Cerebellum (tissue), 4 donors: ENCODE measurements at places on chromosomes 6 and 20.
A peak's percentile ranks its signal among the peaks of the same experiment; 100 is the strongest.

- DNase-seq, result no peak
Measured at GRCh38 chr6:102732898-102733297, 1339.4 kb downstream of the GRIK2 start.

DNA sequence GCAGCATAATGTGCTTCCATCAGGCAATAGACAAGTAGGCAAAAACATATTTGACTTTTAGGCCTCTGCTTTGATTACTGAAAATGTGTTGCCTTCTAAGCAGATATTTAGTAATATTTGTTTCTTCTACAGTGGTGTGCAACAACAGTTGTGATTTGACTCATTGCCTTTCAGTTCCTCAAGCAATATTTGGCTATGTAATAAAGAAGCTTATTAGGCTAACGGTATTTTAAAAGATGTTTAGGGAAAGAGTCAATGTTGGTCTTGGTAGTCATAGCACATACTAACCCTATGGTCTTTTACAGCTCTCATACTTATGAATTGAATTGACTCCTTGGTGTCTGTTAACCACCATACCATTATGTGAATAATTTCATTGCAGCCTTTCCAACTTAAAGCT is 124.1 kb downstream of the GRIK2 start:
- DNase-seq, result no peak

DNA sequence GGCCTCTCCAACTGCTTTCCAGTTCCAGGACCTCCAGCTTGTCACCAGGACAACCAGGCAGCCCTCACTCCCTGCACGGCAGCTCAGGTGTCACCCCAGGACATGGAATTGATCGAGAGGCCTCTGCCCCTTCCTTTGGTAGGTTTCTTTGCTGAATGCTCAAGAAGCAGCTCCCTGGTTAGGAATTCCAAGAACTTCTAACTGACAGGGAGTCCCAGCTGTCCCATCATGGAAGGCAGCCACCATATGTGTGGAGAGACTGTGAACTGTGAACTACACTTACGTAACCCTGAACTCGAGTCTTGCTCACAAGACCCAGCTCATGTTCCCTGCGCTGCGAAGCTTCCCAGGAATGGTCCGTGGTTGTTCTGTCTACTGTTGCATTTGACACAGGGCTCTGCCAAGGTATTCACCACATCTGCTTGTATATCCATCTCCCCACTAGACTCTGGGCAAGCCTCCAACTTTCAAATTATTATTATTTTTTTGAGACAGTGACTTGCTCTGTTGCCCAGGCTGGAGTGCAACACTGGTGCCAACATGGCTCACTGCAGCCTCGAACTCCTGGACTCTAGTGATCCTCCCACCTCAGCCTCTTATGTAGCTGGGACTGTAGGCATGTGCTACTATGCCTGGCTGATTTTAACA is 35.7 kb downstream of the MGME1 start:
- no peak for DNase-seq

- no peak for DNase-seq
Measured at GRCh38 chr6:148657048-148657447, 89.8 kb upstream of the UST start.

DNA sequence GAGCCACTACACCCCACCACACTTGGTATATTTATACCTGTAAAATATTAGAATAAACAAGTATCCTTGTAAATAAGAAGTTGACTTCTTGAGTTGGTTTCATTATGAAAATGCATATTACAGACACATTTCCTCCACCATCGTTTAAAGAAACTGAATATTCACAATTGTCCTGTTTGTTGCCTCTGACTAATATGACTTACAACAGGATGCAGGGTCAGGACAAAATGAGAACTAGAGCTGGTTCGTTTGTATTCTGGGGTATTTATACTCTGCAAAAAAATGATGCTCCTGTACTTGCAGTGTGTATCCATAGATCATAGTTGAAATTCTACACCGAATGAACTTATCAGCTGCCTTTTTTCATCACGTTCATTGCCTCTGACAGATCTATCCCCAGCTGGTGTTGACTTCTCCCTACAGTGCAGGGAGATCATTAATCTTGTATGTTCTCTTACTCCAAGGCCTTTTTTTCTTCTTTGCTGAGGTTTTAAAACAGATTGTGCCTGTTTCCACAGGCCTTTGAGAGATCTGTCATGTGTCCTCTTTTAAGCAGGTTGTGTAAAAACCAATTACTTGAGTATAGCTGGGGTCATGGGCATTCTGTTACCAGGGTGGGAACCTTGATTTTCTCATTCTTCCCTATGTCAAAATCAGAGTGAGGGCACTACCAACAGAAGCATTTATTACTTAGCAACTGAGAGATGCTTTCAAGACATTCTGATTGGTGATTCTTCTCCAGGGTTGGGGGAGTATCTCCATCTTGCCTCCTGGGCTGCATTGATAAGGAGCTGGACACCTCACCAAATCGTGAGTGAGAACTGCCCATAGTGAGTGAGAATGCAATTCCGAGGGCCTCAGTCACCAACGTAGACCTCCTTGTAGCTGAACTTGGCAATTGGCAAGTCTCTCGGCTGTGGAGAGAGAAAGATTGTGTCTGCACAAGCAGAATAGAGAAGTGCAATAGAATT is 78.8 kb upstream of the CD83 start:
- no peak for DNase-seq

DNA sequence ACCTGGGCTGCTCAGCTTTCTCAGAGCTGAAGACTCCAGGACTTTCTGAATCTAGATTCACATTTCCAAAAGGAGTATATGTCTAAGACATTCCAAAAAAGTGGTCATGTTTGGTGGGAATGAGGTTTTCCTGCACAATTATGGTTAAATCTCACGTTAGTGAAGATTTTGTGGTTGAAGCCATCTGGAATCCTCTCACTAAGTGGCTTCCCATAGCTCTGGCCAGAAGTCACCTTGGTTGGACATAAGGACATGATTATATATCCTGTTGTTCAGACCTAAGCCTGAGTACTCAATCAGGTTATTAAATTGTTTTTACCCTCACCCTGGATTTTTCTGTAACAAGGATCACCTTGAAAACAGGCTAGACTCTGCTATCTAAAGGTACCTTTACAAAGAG is 176.1 kb upstream of the PLN start:
- no peak for DNase-seq

- no peak for DNase-seq
Measured at GRCh38 chr6:130203370-130203769, 19.4 kb downstream of the SAMD3 start.

DNA sequence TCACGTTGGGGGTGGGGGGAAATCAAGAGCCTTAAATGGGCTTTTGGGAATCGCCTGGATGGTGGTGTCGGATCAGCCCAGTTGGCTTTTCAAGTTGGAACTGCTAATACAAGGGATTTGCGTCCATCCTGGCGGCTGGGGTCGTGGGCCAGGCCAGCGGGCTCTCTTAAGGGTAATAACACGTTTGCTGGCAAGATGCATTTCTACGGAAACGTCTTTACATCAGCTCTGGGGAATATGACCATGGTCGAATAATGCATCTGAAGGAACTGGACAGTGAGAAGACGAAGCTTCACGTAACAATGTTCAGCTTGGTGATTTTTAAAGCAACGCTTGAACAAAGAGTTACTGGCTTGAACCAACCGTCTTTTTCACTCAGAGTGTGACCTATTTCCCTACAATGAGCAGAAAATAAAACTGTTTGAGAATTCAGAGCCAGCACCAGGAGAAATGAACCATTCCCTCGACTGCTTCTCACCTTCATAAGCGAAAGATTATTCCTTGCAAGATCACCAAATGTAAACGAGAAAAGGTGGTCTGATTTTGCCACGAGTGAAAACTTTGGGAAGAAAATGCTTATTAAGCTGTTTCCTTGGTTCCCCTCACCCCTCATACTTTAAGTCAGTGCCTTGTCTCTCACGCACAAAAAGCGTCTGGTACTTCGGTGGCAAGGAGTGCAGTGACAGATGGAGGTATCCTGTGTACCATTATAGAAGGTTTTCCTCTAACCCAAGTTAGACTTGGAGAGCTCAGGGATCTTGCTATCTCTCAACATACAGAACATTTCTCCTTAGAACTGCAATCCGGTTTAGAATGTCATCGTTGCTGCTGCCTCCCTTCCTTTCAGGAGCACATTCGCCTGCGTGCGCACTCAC is 1.4 kb upstream of the MARCKS start:
- peak; percentile 55 for DNase-seq

DNA sequence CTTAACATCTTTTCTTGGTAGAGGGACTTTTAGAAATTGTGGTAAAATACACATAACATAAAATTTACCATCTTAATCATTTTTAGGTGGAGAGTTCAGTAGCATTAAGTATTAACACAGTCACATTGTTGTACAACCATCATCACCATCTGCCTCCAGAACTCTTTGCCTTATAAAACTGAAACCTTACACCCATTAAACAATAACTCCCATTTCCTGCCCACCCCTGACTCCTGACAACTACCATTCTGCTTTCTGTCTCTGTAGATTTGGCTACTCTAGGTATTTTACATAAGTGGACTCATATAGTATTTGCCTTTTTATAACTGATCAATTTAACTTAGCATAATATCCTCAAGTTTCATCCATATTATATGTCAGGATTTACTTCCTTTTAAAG is 88.7 kb downstream of the ZHX3 start:
- no peak for DNase-seq

GRCh38 chr6:139027620-139028182 is 844 bp upstream of the ABRACL start:
- no peak for DNase-seq

DNA sequence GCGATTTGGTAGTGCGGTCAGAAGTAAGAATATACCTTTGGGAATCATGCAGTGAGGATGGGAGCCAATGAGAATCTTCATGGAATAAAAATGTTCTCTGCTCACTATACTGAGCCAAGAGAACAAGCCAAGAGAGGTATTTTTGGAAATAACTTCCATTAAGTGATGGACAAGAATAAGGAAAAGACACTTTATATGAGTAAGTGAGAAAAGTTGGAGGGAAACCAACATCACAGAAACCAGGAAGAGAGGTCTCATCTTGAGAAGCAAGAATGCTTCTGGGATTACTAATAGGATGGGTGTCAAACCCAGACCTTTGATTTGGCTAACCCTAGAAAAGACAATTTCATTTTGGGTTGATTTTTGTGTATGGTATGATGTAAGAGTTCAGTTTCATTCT is 181.2 kb upstream of the JAG1 start:
- DNase-seq, result no peak

DNA sequence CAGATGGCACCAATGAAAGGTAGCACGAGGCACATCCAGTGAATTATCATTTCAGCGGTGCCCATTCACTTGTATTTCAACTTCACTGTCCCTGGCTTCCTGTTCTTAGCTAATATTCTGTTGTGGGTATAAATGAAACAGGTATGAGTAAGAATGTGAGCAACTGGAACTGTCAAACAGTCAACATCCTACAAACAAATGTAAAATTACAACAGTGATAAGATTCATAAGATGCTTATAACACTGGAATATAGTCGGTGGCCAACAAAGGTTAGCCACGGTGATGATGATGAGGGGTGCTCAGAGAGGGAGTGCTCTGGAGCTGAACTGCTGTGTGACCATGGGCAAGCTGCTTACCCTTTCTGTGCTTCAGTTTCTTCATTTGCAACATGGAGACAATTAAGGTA is 74.9 kb upstream of the TOX2 start:
- DNase-seq, result no peak

DNA sequence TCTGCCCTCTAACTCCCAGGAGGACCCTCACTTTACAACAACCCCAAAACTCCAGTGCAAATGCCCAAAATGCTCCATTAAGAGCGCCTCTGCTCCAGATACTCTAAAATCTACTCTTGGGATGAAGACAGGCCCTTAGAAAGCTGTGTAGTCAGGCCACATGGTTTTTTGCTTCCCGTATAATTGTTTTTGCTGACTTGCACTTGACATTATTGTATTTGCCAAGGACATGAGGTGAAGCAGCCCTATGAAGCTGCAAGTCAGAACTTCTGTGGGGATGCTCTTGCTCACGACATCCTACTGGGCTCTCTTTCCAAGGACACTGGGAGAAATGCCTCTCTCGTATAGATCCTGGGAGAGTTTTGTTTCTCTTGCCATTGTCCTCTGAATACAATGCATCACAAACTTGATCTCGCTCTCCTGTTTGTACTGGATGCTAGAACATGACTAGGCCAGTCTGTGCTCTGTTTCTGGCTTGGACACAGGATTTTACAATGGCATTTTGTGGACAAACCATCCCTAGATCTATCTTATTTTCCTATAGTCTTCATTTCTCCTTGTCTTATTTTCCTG is 177.2 kb upstream of the DTNBP1 start:
- no peak for DNase-seq

DNA sequence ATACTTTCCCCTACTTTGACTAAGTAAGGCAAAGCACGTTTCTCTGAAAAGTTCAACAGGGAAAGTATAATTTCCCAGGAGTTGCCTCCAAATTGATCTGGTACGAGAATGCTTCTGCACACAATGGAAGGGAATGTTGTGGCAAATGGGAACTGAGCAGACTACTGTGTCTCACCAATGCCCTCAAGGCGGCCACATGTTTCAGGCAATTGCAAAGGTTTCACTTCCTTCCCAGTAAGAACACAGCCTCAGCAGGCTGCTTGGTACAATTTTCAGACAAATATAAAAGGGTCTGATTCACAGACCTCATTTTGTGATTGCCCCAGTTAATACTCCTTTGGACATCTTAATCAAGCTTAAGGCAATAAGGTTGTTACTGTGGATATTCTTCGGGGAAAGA is 71.2 kb downstream of the KIAA0319 start:
- no peak for DNase-seq

- no peak for DNase-seq
Measured at GRCh38 chr6:7058250-7058923, 49.4 kb upstream of the RREB1 start.

GRCh38 chr6:15143086-15143485 is 102.8 kb upstream of the JARID2 start:
- peak; percentile 29 for DNase-seq

- DNase-seq, result no peak
Measured at GRCh38 chr6:47536816-47537401, 59.3 kb downstream of the CD2AP start.

GRCh38 chr6:146950351-146950835 is 253.8 kb upstream of the STXBP5 start:
- no peak for DNase-seq

GRCh38 chr6:105057160-105057559 is 100.3 kb downstream of the LIN28B start:
- no peak for DNase-seq

DNA sequence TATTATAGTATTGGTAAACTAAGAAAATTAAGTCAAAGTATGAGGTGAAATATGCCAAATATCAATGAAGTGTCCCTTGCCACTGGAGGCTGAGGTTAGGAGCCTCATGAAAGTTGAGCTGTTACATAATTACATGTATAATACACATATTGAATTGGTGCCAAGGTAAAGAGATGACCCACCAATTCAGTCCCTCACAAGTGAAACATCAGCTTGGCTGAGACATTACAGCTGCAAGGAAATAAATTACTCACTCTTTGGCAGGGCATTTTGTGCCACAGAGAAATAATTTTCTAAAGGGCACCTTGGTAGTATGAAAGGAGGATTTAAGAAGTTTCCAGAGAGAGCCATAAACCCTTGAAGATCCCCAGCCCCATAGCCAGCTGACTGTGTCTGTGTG is 127.4 kb downstream of the ADGRG6 start:
- no peak for DNase-seq

GRCh38 chr6:126531840-126532239 is 191.9 kb downstream of the CENPW start:
- no peak for DNase-seq
